CD4-positive, alpha-beta T cell treated with Interleukin-6 at 100 ng/mL for 8 hours (primary cell): ENCODE measurements at places on chromosomes 5 and 9.

DNA sequence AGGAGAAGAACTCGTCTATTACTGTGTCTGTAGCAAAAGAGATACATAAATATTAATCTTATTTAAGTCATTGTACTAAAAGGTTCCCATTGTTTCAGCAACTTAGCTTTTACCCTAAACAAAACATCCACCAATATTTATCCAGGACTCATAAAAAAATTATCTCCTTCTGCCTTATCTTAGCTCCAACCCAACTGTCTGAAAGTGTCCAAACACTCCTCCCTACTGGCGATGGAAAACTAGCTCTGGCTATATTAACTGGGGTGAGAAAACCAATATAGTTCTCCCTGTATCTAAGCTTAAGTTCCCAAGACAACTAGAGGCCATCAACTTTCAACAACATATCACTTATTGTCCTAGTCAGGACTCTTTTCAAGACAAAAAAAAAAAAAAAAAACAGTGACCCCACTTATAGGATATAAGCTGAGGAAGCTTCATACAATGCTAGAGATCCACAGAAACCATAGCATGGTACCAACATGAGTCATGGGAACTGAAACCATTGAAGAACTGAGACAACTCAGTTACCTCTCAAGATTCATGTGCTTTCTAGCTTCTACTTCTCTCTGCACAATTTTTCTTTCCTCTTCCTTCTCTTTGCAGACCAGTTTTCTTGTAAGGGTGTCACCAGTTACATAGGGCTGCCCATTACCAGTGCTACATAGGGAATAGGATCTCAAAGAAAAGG is 150.7 kb upstream of the RASA1 start:
- DNase-seq: no peak

DNA sequence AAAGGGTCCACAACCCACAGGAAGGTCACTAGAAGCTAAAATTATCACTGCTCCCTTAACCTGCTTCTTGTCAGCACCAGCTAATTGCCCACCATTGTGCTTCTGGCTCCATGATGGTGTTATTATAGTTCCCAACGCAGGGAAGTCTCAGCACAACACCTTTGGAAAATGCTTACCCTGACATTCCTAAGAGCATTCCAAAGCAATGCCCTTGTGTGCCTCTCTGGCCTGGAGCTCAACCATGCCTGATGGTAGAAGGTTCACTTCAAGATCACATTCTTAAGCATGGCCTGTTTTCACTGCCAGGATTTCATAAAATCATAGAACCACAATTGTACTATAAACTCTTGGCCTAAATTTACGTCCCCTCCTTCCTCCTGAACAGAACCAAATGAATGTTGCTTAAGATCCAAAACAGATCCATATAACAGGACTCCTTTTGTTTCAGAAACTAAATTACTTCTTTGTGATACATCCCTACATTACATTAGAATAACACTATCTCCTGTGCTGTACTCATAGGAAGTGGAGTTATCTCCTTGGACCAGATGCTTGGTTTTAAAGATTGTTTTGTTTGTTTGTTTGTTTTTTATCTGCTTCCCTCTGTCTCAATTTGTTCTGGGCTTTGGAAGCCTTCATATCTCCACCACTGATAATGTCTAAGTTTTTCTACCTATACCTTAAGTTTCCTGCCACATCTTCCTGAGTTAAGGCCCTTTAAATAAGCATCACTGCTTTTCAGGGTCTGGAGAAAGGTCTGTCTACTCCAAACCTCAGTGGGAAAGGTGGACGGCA is 32.1 kb downstream of the ARL15 start:
- DNase-seq: no peak

GRCh38 chr5:9139344-9139743 is 406.5 kb downstream of the SEMA5A start:
- no peak for DNase-seq

GRCh38 chr9:88056876-88057275 is 81.4 kb downstream of the SPATA31C2 start:
- DNase-seq: no peak

DNA sequence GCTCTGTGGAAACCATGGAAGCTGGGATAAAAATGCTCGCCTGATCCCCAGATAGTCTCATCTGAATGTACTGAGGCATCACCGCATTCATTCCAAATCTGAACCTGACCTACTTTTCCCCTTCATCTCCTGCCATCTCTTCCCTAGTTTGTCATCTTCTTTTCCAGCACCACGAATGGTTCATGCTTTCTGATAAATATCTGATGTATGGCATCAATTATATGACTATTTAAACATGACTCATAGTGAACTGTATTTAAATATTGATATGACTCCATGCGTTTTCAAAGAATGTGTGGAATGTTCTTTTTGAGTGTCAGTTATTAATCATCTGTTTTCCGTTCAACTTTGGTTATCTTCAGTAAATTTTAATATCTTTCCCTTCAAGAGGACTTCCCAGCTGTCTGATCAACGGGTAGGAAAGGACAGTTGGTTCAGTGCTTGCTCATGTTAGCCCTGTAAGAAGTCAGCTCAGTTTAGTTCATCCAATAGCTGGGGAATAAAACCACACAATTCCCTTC is 21.1 kb downstream of the BASP1 start:
- DNase-seq: no peak
